Stimulated activated CD8-positive, alpha-beta memory T cell treated with anti-CD3 and anti-CD28 coated beads, Interleukin-12 subunit alpha, Interleukin-12 subunit beta, amount 100 ng/mL, for 4 hours (primary cell): ENCODE measurements at places on chromosomes 1 and 21.

DNA sequence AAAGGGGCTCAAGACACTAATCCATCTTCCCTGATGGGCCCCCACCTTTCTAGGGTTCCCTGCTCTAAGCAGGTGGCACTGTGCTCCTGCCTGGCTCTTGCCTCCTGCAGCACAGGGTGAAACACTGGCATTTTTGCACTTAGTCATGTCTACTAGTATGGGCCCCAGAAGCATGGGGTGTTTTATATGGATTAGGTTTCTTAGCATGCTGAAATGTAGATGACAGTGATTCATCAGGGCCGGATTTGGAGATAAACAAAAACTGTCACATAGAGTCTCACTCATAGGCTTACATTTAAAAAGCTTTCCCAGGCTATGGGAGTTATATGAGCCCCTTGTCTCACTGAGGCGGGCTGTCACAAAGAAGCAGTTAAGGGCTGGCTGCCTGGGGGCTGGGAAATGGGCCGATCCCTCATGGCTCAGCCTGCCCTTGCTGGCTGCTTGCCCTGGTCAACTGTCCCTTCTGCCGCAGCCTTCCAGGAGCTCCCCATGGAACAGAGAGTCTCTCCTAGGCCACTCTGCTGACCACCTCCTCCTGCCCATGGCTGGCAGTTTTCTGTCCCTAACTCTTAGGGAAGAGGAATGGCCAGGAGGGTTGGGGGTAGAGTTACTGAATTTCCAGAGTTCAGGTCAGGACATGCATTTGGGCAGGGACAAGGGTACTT, 6.5 kb downstream of the GALNT2 start:
- DNase-seq, result no peak

DNA sequence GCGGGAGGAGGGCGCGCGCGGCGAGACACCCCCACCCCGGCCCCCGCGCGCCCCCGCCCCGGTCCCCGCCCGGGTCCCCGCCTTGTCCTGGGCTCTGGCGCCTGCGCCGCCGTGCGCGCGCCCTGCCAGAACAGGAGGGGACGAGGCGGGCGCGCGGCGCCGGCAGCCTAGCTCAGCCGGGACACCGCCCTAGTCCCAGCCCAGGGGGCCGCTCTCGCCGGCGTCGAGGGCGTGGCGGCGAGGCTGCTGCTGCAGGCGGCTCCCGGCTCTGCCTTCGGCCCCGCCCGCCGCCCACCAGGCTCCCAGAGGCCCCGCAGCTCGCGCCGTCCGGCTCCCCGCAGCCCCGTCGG, at the start of gene RCAN3:
TSS of gene RCAN3 (plus strand) at position 128 of the 350 bp plus-strand sequence. CDS start 11,537 bp downstream, outside the sequence.
- DNase-seq, result peak; percentile 82

GRCh38 chr21:45556645-45557615, 14.7 kb upstream of the SLC19A1 start:
- DNase-seq, result no peak

DNA sequence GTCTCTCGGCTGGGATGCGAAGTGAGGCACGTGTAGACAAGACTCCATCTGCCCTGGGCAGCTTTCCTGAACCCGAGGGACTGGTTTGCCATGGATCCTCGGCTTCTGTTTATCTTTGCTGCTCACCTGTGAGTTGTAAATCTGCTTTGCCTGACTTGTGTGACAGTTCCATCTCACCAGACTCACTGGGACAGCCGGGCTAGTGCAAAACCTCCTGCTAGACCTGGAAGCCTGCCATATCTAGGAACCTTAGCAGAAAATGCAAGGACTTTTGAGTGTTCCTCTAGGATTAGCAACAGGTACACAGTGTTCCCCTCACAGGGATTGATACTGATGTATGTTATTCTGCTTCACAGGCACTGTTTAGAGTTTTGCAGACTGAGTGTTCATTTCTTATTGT, 218.6 kb downstream of the URB2 start:
- DNase-seq, result no peak

DNA sequence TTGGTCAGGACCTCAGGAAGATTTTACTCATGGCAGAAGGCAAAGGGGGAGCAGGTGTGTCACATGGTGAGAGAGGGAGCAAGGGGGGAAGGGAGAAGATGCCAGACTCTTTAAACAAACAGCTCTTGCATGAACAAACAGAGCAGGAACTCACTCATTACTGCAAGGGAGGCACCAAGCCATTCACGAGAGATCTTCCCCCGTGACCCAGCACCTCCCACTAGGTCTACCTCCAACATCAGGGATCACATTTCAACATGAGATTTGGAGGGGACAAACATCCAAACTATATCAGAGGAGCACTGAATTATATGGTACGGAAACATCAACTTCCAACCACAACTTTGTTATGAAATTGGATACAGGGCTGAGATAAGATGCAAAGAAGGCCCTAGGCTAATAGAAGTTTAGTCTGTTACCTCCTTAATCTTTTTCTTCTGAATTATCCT, 164.9 kb downstream of the ST6GALNAC3 start:
- DNase-seq, result no peak

DNA sequence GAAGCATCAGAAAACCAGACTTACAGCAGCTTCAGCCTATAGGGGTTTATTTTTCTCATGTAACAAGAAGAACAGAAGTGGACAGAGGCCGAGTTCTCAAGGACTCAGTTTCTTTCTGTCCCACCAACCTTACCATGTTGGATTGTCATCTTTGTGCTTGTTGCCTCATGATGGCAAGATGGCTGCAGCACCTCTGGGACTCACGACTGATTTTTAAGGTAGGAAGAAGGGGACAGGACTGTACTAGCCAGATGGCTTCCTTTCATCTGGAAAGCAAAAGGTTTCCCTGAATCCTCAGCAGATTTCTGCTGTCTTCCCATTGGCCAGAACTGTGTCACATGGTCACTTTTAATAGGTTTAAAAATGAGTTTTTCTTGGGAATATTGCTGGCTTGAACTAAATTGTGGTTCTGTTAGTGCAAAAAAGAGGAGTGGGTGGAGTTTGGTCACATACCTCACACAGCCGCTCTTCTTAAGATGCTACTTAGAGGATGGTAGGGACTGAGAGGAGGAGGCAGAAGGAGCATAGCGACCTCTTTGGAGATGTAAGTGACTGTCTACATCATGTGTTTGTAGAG, 48.1 kb upstream of the ENAH start:
- DNase-seq, result no peak

- no peak for DNase-seq
Observed at GRCh38 chr1:202439308-202439707, 90.8 kb downstream of the PPP1R12B start.

DNA sequence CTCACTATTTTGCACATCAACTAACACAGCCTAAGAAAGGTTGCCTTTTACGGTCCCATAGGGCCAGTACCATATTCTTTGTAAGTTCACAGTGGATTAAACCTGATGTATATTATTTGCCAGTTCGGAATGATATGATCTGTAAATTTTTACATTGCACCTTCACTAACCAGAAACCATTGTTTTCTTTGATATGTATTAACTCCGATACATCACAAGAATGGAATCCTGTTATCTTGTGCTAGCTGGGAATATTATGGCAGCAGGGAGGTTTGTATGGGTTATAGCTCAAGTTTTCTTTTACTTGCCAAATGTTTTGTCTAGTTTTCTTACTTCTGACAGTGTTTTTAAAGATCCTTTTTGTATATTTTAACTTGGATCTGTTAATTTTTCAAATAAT, 51.4 kb upstream of the S1PR1 start:
- no peak for DNase-seq

- no peak for DNase-seq
Observed at GRCh38 chr1:121515235-121515634, 330.5 kb downstream of the SRGAP2C start.

GRCh38 chr1:176904057-176904751, 260.3 kb downstream of the ASTN1 start:
- no peak for DNase-seq

GRCh38 chr1:2115008-2115641, 64.9 kb downstream of the PRKCZ start:
- no peak for DNase-seq

GRCh38 chr1:18870957-18871356, 11.5 kb upstream of the TAS1R2 start:
- no peak for DNase-seq

DNA sequence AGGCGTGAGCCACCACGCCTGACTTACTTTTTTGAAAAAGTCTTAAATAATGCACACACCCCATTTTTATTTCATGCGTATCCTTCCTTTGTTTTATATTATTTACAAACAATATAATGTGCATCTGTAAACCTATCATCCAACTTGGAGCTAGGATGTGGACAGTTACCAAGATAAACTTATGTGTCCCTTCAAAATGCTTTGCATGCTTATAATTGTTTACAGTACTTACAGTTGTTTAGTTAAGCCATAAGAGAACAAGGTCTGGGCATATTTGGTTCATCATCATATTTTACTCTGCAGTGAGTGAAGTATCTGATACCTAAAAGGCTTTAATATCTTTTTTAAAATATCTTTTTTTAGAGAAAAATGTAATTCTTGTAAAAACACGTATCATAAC, 16.1 kb upstream of the HMGN1 start:
- no peak for DNase-seq

DNA sequence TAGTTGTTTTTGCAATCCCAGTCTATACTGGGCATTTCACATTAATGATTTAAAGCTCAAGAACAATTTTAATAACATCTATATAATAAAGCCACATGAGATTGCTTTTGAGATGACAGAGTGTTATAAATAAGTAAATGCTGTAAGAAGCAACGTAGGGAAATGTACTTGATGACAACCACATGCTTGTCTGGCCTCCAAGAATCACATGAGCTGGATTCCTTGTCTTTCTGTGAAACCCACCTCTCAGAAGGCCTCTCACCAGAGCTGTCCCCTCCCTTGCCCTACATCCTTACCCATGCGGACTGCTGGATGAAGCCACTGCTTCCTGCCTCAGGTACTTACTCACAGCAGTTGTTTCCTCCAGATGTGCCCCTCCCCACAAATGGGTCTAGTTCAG, 145.1 kb upstream of the CTTNBP2NL start:
- no peak for DNase-seq

DNA sequence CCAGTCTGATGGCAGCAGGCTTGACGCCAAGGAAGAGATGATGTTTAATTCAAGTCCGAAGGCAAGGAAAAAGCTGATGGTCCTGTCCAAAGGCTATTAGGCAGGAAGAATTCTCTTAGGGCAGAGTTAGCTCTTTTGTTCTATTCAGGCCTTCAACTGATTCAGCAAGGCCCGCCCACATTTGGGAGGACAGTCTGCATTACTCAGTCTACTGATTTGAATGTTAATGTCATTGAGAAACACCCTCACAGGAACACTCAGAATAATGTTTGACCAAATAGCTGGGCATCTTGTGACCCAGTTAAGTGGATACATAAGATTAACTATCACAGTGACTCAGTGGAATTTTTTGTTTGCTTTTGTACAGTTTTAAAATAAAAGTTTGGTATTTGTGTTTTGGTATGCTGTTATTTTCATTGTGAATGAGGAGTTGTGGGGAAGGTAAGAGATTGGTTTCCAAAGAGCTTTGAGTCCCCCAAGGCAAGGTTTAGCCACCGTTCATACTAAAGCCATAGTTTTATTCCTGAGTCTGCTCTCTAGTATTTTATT, 1.7 kb upstream of the ZNF691 start:
- DNase-seq, result no peak

- DNase-seq, result no peak
Observed at GRCh38 chr1:248000169-248000568, 13.3 kb upstream of the OR2L5 start.

GRCh38 chr1:162389971-162390370, 8.4 kb downstream of the C1orf226 start:
- no peak for DNase-seq

- no peak for DNase-seq
Observed at GRCh38 chr21:37264808-37265207, 2.3 kb downstream of the VPS26C start.
